Fibroblast of the aortic adventitia (primary cell): ENCODE measurements at places on chromosomes 5 and 9. TPM values are rescaled to one million over a fixed set of nuclear protein-coding genes. Genes with fewer than 3 reads are reported as not detected.

Gene RLN1
- total RNA-seq = 0.18 TPM in 1 of 2 replicates, not detected in the other

Gene MCTP1
- 1.5 and 7.6 TPM in 2 replicates for total RNA-seq

Gene PDCD1LG2
- 4.1 and 10.9 TPM in 2 replicates for total RNA-seq

Gene OR1J2
- 1.6 TPM in 1 of 2 replicates, not detected in the other for total RNA-seq

Gene MROH2B
- not detected in 2 replicates for total RNA-seq

Gene TTLL11
- 4.8 and 7.3 TPM in 2 replicates for total RNA-seq

Gene IFNA13
- total RNA-seq = not detected in 2 replicates

Gene FOXI1
- total RNA-seq = not detected in 2 replicates

Gene F2R
- 75.1 and 184 TPM in 2 replicates for total RNA-seq

Gene PIP5K1B
- not detected in 2 replicates for total RNA-seq

Gene RNF180
- total RNA-seq = 1.4 and 3.4 TPM in 2 replicates

Gene GTF3C5
- 20.8 and 33.9 TPM in 2 replicates for total RNA-seq

Gene FGD3
- total RNA-seq = not detected in 2 replicates

Gene SVEP1
- total RNA-seq = 50.2 and 101 TPM in 2 replicates
